NCI-H1930 (cell line): ENCODE measurements at places on chromosomes 13 and 19.

DNA sequence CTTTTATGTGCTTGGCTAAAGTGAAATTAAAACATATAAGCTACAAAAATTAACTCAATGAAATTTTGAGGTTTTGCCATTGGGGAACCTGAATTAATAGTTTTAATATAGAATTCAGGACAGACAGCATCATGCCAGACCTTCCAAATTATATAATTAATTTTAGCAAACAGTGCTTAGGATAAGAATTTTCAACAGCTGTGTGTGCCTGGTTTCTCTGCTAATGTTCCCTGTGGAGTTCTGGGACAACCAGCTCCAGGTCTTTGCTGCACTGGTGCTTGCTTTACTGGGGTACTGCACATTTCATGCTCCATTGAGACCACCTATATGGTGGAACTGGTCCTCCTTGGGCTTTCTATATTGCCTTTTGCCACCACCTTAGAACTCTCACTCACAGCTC lies 199.5 kb downstream of the NDFIP2 start:
- DNase-seq = no peak

GRCh38 chr19:16342002-16342715 lies 17.5 kb downstream of the KLF2 start:
- no peak for DNase-seq

- DNase-seq = no peak
Measured at GRCh38 chr13:111950697-111951096, 116.3 kb upstream of the SOX1 start.

DNA sequence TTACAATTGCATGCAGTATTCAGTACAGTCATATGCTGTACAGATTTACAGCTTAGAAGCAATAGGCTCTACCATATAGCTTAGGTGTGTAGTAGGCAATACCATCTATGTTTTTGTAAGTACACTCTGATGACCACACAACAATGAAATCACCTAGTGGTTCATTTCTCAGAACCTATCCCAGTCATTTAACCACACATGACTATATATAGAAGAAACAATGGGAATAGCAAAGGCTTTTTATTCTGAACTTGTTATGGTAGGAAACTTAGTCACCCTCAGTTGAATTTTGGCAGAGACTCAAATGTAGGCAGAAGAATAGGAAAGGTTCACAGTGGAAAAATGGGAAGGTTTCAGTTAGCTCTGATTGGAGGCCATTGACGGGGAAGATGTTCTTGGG lies 1075.1 kb upstream of the MIR17HG start:
- DNase-seq = no peak
